ENCODE measurements at places on chromosomes 4 and X.
A peak's percentile ranks its signal among the peaks of the same experiment; 100 is the strongest.

DNA sequence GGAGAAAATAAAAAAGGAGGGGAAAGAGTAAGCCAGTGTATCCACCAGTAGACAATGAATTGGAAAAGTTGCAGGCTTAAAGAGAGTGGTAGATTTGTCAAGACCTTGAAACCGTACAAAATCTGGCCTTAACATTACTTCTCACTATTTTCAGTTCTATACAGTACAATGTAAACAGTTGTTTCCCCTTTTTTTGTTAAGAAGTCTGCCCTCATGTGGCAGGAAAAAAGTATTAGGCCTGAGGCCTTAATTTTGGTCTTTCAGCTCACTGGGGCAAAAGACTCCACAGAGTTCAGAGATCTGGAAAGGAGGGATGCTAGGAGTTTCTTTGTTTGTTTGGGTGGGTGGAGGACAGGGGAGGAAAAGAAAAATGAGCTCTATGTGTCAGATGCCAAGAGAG is 92.8 kb upstream of the CCDC160 start:
- no peak for DNase-seq
- H3K36me3 ChIP-seq = no peaks in the 10 kb centered on the region
- H3K27ac ChIP-seq = peak overlapping the region; percentile 40
- H3K4me1 ChIP-seq = no peaks in the 10 kb centered on the region

DNA sequence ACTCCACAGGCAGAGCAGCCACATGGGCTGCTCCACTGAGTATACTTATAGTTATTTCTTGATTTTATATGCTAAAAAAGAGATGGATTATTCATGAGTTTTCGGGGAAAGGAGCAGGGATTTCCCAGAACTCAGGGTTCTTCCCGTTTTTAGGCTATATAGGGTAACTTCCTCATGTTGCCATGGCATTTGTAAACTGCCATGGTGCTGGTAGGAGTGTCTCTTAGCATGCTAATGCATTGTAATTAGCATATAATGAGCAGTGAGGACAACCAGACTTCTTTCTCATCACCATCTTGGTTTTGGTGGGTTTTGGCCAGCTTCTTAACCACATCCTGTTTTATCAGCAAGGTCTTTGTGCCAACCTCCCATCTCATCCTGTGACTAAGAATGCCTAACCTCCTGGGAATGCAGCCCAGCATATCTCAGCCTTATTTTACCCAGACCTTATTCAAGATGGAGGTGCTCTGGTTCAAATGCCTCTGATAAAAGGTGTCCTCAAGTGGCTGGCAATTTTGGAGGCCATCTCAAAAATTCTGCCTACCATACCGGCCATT is 213.0 kb upstream of the VEGFC start:
- no peaks in the 10 kb centered on the region for H3K36me3 ChIP-seq
- H3K27ac ChIP-seq = no peak overlapping the region
- H3K4me3 ChIP-seq = no peak overlapping the region
- DNase-seq = no peak
- peaks cover 4% of the 10 kb centered on the region for H3K4me1 ChIP-seq

GRCh38 chr4:147548256-147548655 is 67.4 kb downstream of the EDNRA start:
- peaks cover 4% of the 10 kb centered on the region for H3K36me3 ChIP-seq
- peaks cover 14% of the 10 kb centered on the region for H3K4me1 ChIP-seq
- no peak for DNase-seq
- peaks cover 11% of the 10 kb centered on the region for H3K27me3 ChIP-seq
- no peak overlapping the region for H3K27ac ChIP-seq

GRCh38 chrX:130669233-130669632 is 233.8 kb downstream of the ENOX2 start:
- no peak overlapping the region for H3K4me3 ChIP-seq
- DNase-seq = no peak
- no peak overlapping the region for H3K27ac ChIP-seq
- no peaks in the 10 kb centered on the region for H3K27me3 ChIP-seq
- peaks cover 3% of the 10 kb centered on the region for H3K4me1 ChIP-seq
- peaks cover 12% of the 10 kb centered on the region for H3K36me3 ChIP-seq

- peaks cover 11% of the 10 kb centered on the region for H3K27me3 ChIP-seq
- H3K4me1 ChIP-seq = peaks cover 1% of the 10 kb centered on the region
- H3K4me3 ChIP-seq = no peak overlapping the region
- DNase-seq = no peak
- no peak overlapping the region for H3K27ac ChIP-seq
These were observed 11.5 kb upstream of the SRPX start for GRCh38 chrX:38232079-38232686.

GRCh38 chr4:41000356-41000755 is 214.0 kb downstream of the APBB2 start:
- no peak overlapping the region for H3K4me3 ChIP-seq
- H3K27ac ChIP-seq = no peak overlapping the region
- DNase-seq = no peak
- no peaks in the 10 kb centered on the region for H3K36me3 ChIP-seq
- peaks cover 10% of the 10 kb centered on the region for H3K27me3 ChIP-seq

DNA sequence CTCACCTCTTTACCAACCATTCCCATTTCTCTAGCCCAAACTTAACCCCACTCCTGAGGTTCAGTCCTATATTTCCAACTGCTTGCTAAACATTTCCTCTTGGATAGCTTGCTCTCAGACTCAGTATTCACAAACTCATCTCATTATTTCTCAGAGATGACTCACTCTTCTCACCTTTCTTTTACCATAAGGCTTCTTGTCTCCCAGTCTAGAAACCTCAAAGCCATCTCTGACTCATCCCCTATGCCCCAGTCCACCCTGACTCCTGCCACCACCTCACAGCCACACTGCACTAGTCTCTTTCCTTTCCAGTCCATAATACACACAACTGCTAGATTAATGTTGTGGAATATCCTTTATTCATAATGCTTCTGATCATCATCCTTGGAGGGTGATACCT is 4.8 kb downstream of the FRMPD3 start:
- peaks cover 46% of the 10 kb centered on the region for H3K27me3 ChIP-seq
- H3K4me1 ChIP-seq = peaks cover 13% of the 10 kb centered on the region
- no peak overlapping the region for H3K4me3 ChIP-seq
- peak; percentile 60 for DNase-seq
- no peak overlapping the region for H3K27ac ChIP-seq
- H3K36me3 ChIP-seq = no peaks in the 10 kb centered on the region

- H3K27ac ChIP-seq = no peak overlapping the region
- DNase-seq = no peak
- H3K4me3 ChIP-seq = no peak overlapping the region
- H3K36me3 ChIP-seq = no peaks in the 10 kb centered on the region
- H3K27me3 ChIP-seq = no peaks in the 10 kb centered on the region
These were observed 33.4 kb downstream of the SLC25A5 start for GRCh38 chrX:119501511-119502148.

DNA sequence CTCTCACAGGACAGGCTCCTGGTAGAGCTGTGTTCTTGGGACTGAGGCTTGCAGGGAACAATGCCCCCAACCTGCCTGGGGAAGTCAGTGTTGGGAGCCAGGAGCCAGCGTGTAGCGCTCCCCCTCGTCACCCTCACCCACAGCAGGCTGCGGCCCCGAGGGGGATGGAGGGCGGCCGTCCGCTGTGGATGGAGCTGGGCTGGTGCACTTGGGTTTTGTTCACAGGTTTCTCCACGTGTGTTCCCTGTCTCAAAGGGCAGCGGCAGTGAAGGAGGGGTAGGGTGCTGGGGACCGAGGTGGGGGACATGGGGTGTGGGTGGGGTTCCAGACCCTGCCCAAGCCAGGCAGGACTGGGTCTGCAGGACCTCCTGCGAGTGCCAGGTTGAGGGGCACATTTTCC is 69.1 kb downstream of the RGS12 start:
- DNase-seq = peak; percentile 38
- no peaks in the 10 kb centered on the region for H3K4me1 ChIP-seq
- H3K36me3 ChIP-seq = no peaks in the 10 kb centered on the region
- H3K27me3 ChIP-seq = peaks cover 12% of the 10 kb centered on the region
- H3K27ac ChIP-seq = no peak overlapping the region

DNA sequence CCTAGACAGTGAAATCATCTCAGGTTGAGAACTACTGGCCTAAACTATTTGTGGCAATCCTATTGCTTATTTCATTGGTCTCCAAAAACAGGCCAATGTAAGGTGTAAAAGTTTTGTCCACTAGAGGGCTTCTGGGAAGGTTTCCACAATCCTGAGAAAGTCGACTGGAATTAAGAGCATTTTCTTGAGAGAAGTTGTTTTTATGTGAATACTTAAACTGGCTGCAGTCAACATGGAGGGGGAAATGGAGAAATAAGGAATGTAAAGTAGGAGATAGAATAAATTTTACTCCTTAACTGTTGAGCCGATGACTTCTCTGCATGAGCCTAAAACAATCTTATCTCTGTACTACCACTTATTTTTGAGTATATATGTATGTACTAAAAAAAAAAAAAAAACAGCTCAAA is 11.0 kb upstream of the EIF4E start:
- H3K27me3 ChIP-seq = no peaks in the 10 kb centered on the region
- no peak for DNase-seq
- H3K36me3 ChIP-seq = no peaks in the 10 kb centered on the region
- no peak overlapping the region for H3K27ac ChIP-seq
- no peak overlapping the region for H3K4me3 ChIP-seq

- peaks cover 15% of the 10 kb centered on the region for H3K27me3 ChIP-seq
- H3K4me1 ChIP-seq = peaks cover 59% of the 10 kb centered on the region
- H3K4me3 ChIP-seq = no peak overlapping the region
- no peak for DNase-seq
These were observed 109.6 kb downstream of the ANXA3 start for GRCh38 chr4:78661086-78661690.

DNA sequence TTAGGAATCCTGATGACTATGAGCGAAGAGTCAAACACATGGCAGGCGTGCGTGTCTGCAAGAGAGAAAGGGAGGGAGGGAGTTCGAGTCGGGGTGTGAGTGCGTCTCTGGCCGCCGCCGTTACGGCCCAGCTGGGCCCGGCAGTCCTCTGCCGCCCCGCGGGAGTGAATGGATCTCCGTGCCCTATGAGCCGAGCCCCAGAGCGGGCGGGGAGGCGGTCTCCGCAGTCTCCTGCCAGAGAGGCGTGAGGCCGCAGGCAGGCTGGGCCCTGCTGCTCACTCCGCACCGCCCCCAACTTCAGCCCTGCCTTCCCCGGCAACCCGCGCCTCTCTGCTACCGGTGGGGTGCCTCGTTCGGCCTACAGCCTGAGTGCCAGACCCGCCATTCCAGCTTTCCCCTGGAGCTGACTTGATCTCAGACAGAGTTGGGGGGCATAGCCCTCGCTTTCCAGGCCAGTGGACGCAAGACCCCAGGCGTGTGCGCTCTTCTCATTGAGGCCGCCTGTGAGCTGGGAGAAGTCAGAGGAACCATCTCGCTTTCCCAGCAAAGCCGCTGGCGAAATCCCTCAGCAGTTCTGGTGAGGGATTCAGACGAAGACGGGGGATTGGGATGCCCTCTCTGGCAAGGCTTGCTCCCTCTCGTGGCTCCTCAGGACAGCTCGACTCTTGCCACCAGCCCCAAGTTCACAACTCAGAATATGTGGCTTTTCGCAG is 1.4 kb downstream of the SLC16A2 start:
- no peak for DNase-seq
- no peaks in the 10 kb centered on the region for H3K36me3 ChIP-seq
- H3K4me3 ChIP-seq = no peak overlapping the region
- peaks cover 7% of the 10 kb centered on the region for H3K4me1 ChIP-seq

DNA sequence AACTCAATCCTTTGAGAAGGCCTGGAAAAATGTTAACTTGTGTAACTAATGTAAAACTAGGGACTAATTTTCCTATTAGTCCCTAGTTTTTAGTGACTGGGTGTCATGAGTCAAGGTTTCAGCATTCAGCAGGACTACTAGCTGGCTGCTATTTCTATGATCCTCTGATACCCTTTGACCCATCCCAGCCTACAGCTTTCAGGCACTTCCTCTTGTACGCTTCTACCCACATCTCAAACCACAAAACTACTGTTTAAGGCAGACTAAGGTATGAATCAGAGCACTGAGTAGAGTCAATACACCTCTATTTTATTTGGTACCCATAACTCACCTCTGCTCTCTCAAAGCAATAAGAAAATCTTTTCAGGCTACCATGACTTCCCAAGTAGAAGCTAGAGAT is 809.6 kb downstream of the PDHA2 start:
- no peak overlapping the region for H3K4me3 ChIP-seq
- no peak for DNase-seq
- no peaks in the 10 kb centered on the region for H3K36me3 ChIP-seq
- no peaks in the 10 kb centered on the region for H3K27me3 ChIP-seq
- H3K27ac ChIP-seq = no peak overlapping the region
- H3K4me1 ChIP-seq = no peaks in the 10 kb centered on the region

- H3K27ac ChIP-seq = no peak overlapping the region
- H3K36me3 ChIP-seq = no peaks in the 10 kb centered on the region
- no peaks in the 10 kb centered on the region for H3K27me3 ChIP-seq
- H3K4me3 ChIP-seq = no peak overlapping the region
- no peak for DNase-seq
These were observed 130.0 kb downstream of the AWAT2 start for GRCh38 chrX:69919749-69920148.

- H3K4me1 ChIP-seq = peaks cover 49% of the 10 kb centered on the region
- H3K27ac ChIP-seq = peak overlapping the region; percentile 82
- H3K36me3 ChIP-seq = no peaks in the 10 kb centered on the region
- H3K27me3 ChIP-seq = peaks cover 43% of the 10 kb centered on the region
- H3K4me3 ChIP-seq = peak overlapping the region; percentile 69
- peak; percentile 89 for DNase-seq
These were observed 30.8 kb downstream of the RTL5 start for GRCh38 chrX:72100824-72101351.

DNA sequence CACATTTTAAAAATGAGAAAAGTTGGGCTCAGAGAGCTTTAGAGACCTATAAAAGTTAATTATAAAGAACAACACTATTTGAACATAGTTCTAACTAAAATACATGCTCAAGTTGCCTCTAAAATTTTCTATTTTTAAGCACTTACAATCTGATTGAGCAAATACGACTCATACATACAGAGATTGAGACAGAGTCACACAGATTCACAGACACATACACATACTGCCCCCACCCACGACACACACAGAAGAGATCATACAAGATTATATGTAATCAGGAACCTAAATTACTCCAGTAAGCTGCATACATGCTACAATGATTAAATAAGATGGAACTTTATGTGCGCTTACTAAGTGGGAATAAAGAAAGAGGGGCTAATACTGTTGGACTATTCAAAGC is 2.7 kb upstream of the ASB5 start:
- H3K4me3 ChIP-seq = no peak overlapping the region
- no peak for DNase-seq
- no peak overlapping the region for H3K27ac ChIP-seq
- H3K4me1 ChIP-seq = no peaks in the 10 kb centered on the region

DNA sequence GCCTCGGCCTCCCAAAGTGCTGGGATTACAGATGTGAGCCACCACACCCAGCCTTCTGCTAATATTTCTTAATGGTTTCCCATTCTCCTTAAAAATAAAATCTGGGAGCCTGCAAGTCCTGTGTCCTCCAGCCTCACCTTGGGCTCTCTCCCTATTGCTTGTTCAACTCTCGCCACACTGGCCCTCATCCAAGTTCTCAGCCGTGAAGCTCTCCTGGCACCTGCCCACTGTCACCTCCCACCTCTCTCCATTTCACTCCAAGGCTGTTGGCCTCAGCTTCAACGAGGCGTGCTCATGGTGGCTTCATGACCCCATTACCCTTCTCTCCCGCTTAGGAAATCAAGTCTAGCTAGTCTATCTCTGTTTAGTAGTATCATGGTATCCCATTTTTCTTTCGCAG is 9.5 kb upstream of the ETNPPL start:
- no peaks in the 10 kb centered on the region for H3K36me3 ChIP-seq
- no peaks in the 10 kb centered on the region for H3K4me1 ChIP-seq
- no peak overlapping the region for H3K27ac ChIP-seq
